Upper lobe of left lung (tissue), 6 donors: ENCODE measurements at places on chromosomes 2 and 18. TPM values are rescaled to one million over a fixed set of nuclear protein-coding genes. Genes with fewer than 3 reads are reported as not detected.

The ABCG8 gene
- total RNA-seq, result not detected

GRCh38 chr2:184906709-184907108 is 308.4 kb downstream of the ZNF804A start:
- H3K27me3 ChIP-seq, result no peaks in the 10 kb centered on the region
- H3K36me3 ChIP-seq, result no peaks in the 10 kb centered on the region
- H3K4me1 ChIP-seq, result no peaks in the 10 kb centered on the region
- no peak for DNase-seq
- no peak overlapping the region for H3K27ac ChIP-seq

GRCh38 chr2:33511141-33511540 is 34.7 kb downstream of the RASGRP3 start:
- H3K27me3 ChIP-seq, result no peaks in the 10 kb centered on the region
- no peak overlapping the region for H3K4me3 ChIP-seq
- H3K27ac ChIP-seq, result no peak overlapping the region
- no peaks in the 10 kb centered on the region for H3K4me1 ChIP-seq
- DNase-seq, result no peak

DNA sequence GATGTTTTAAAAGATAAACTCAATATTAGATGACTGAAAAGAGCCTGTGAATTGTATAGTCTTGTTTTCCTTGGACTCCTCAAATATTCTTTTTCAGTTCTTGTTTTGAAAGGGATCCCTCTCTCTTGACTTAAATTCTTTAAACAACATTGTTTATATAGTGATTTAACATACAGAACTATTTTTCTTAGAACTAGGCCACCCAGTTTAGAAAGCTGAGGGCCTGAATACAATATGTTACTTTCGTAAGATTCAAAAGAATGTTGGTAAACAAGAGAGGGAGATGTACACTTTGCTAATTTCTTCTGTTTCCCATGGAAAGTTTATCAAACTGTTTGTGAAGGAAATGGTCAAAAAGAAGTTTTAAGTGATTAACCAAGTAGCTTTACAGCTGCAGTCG is 5.5 kb upstream of the TSPYL6 start:
- H3K27ac ChIP-seq, result no peak overlapping the region
- no peak for DNase-seq
- no peaks in the 10 kb centered on the region for H3K36me3 ChIP-seq
